H9 (cell line): ENCODE measurements at places on chromosomes 4 and X.

GRCh38 chr4:38614231-38614630, 49.8 kb upstream of the KLF3 start:
- H3K27ac ChIP-seq: no peak overlapping the region
- no peak overlapping the region for H3K4me3 ChIP-seq
- H3K36me3 ChIP-seq: no peaks in the 10 kb centered on the region
- no peaks in the 10 kb centered on the region; the same call in 1 of the 2 replicates for H3K4me1 ChIP-seq
- DNase-seq: no peak

GRCh38 chr4:132493476-132493875, 655.6 kb upstream of the PCDH10 start:
- DNase-seq: no peak
- H3K27ac ChIP-seq: no peak overlapping the region
- no peaks in the 10 kb centered on the region for H3K27me3 ChIP-seq
- H3K36me3 ChIP-seq: peaks cover 25% of the 10 kb centered on the region
- H3K4me1 ChIP-seq: peaks cover 7% of the 10 kb centered on the region; the same call in 1 of the 2 replicates
- H3K4me3 ChIP-seq: no peak overlapping the region

GRCh38 chr4:76300012-76300411, 6.5 kb upstream of the STBD1 start:
- H3K4me1 ChIP-seq: no peaks in the 10 kb centered on the region
- DNase-seq: no peak
- H3K27me3 ChIP-seq: no peaks in the 10 kb centered on the region; the same call in 1 of the 2 replicates
- H3K36me3 ChIP-seq: peaks cover 4% of the 10 kb centered on the region; the same call in 2 of the 3 replicates

GRCh38 chr4:88661739-88662138, 35.9 kb downstream of the NAP1L5 start:
- H3K4me1 ChIP-seq: no peaks in the 10 kb centered on the region
- H3K27me3 ChIP-seq: no peaks in the 10 kb centered on the region
- no peak for DNase-seq
- no peaks in the 10 kb centered on the region for H3K36me3 ChIP-seq

- DNase-seq: no peak
- H3K27me3 ChIP-seq: no peaks in the 10 kb centered on the region
- H3K36me3 ChIP-seq: no peaks in the 10 kb centered on the region
- no peak overlapping the region for H3K27ac ChIP-seq
- H3K4me1 ChIP-seq: no peaks in the 10 kb centered on the region
These were observed 40.2 kb downstream of the ARHGAP10 start for GRCh38 chr4:147772056-147772455.

GRCh38 chrX:68703369-68703768, 55.9 kb downstream of the STARD8 start:
- no peaks in the 10 kb centered on the region; the same call in 1 of the 2 replicates for H3K4me1 ChIP-seq
- no peaks in the 10 kb centered on the region for H3K27me3 ChIP-seq
- H3K36me3 ChIP-seq: no peaks in the 10 kb centered on the region; the same call in 2 of the 3 replicates
- no peak overlapping the region for H3K4me3 ChIP-seq
- H3K27ac ChIP-seq: no peak overlapping the region

DNA sequence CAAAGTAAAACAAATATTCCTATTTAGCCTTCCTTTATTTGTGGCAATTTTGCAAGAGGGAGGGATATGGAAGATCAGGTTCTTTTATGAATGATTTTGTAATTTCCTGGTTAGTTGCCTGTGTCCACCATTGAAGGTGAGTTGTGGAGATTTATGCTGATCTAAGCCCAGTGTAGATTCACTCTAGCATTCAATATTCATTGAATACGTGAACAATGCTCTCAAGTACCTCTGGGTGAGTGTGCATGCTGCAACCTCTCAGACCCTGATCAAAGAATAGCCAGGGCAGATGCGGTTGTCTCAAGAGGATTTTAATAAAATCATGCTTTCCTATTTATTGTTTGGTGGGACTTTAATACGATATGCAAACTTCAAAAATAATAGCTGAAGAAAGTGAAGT, 628.4 kb downstream of the SPRY1 start:
- H3K27me3 ChIP-seq: no peaks in the 10 kb centered on the region
- no peaks in the 10 kb centered on the region; the same call in 1 of the 2 replicates for H3K4me1 ChIP-seq
- H3K36me3 ChIP-seq: no peaks in the 10 kb centered on the region
- no peak overlapping the region for H3K27ac ChIP-seq

DNA sequence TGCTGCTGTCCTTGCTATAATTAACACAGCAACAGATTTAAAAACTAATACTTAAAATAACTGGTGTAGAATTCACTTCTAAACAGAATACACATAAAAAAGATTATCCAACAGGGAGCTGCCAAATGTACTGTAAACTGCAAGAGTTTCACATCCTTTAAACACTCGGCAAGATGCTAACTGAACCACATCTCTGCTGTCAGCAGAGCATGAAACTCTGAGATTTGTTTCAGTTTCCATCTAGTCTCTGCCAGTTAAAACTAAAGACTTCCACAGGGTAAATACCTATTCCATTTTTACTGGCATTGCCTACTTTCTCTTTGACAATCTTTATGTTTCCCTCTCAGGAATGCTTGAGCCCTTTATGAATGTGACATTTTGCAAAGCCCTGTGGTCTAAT, 127.7 kb downstream of the SLC7A11 start:
- DNase-seq: no peak
- H3K27me3 ChIP-seq: no peaks in the 10 kb centered on the region
- H3K36me3 ChIP-seq: peaks cover 4% of the 10 kb centered on the region

DNA sequence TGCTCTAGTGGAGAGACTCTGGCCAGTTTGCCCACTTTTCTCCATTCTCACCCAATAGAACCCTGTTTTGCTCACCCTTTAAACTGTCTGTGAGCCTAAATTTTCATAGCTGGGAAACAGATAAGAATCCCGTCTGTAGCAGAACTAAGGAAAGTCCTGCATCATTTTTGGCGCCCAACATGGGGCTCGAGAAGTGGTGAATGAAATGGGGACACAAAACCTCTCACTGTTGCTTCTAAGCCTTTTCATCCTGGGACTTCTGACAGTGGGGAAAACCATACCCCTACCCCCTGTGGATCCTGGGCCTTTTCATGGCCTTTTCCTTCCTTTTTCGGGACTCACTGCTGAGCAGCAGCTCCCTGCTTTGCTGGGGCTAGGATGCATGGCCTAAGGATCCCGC, 189.9 kb downstream of the INPP4B start:
- no peaks in the 10 kb centered on the region for H3K4me1 ChIP-seq
- H3K36me3 ChIP-seq: peaks cover 14% of the 10 kb centered on the region
- no peak overlapping the region for H3K27ac ChIP-seq
- no peak overlapping the region for H3K4me3 ChIP-seq

DNA sequence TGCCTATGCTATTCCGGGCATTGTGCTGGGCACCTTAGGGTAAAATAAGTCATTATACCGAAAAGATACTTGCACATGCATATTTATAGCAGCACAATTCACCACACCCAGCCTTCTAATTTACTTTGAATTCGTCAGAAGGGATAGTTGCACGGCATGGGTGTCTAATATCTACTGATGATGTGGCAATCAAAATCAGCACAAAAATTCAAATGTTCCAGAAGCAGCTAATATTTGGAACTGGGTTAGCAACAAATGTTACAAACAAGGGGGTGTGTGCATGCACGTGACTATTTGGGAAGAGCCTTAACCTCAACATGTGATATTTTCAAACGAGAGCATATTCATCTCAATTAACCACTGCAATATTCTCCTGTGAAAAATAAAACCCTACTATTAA, 79.7 kb upstream of the PRSS48 start:
- peaks cover 4% of the 10 kb centered on the region; the same call in 1 of the 2 replicates for H3K36me3 ChIP-seq
- H3K27ac ChIP-seq: no peak overlapping the region
- H3K4me3 ChIP-seq: no peak overlapping the region
- H3K27me3 ChIP-seq: no peaks in the 10 kb centered on the region

DNA sequence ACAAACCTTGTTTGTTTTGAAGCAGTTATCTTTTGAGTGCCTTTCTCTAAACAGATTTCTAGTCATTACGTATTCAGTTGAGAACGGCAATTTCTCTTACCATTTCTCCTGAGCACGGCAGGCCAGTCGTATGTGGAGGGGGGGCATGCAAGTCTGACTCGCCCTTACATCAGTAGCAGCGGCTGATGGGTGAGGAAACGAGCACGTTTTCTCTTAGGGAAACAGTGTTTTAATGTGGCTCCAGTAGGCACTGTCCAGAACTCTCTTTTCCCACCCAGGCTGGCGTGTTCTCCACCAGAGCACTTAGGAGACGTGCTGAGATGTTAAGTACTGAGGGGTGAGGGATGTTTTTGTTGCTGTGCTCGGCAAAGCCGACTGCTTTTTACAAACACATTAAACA, 240.5 kb downstream of the STIM2 start:
- DNase-seq: no peak
- no peaks in the 10 kb centered on the region for H3K36me3 ChIP-seq
- peaks cover 8% of the 10 kb centered on the region for H3K4me1 ChIP-seq

DNA sequence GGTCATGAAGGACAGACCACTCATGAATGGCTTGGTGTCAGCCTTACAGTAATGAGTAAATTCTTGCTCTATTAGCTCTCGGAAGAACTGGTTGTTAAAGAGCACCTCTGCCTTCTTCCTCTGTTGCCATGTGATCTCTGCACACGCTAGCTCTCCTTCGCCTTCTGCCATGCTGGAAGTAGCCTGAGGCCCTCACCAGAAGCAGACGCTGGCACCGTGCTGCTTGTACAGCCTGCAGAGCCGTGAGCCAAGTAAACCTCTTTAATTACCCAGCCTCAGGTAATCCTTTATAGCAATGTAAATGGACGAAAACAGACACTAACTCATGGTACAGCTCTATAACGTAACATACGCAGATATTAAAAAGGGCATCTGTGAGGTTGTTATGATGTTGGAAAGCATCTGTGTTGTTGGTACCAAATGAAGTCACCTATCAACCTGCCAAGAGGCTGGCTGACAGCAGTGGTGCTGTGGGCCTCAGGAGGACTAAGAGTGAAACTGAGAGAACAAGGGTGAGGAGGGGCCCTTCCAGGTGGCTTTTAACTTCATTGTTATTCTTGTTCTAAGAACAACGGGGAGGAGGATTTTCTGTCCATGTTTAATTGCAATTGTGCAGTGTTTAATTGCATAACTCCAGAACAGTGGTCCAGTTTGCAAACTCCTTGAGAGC, 69.2 kb downstream of the CRMP1 start:
- no peaks in the 10 kb centered on the region for H3K27me3 ChIP-seq
- DNase-seq: no peak
- no peaks in the 10 kb centered on the region for H3K4me1 ChIP-seq
- H3K36me3 ChIP-seq: peaks cover 70% of the 10 kb centered on the region

DNA sequence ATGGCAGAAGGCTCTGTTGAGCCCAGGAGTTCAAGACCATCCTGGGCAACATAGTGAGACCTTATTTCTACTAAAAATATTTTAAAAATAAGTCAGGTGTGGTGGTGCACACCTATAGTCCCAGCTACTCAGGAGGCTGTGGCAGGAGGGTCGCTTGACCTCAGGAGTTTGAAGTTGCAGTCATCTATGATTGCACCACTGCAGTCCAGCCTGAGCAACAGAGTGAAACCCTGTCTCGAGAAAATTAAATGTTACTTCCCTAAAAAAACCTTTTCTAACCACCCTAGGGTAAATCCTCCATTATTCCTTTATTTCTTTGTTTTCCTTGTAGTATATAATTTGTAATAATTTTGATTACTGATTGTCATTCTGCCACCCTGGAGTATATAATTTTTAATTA, 7.9 kb downstream of the FAM200B start:
- peaks cover 28% of the 10 kb centered on the region for H3K36me3 ChIP-seq
- no peak overlapping the region for H3K27ac ChIP-seq
- H3K4me1 ChIP-seq: peaks cover 10% of the 10 kb centered on the region
- H3K27me3 ChIP-seq: no peaks in the 10 kb centered on the region

DNA sequence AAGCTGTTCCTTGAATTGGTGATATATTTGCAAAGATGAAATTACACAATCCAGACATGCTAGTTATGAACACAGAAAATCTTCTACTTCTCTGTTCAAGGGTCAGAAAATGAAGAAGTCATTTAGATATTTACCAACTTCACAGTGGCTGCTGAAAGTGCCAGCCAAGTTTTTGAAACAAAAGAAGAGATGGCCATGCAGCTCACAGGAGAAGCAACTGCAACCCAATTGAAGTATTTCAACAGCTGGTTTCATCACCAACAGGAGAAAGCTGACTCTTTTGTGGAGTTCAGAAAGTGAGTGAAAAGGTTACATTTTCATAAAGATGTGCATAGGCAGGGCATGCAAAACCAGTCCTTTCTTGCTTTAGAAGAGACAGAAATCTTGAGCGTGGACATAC, 70.1 kb upstream of the LSM6 start:
- H3K4me1 ChIP-seq: no peaks in the 10 kb centered on the region
- H3K27ac ChIP-seq: no peak overlapping the region
- no peak overlapping the region for H3K4me3 ChIP-seq
- DNase-seq: no peak

GRCh38 chr4:159416073-159416472, 313.2 kb downstream of the RAPGEF2 start:
- H3K4me3 ChIP-seq: no peak overlapping the region
- no peak overlapping the region for H3K27ac ChIP-seq
- H3K4me1 ChIP-seq: no peaks in the 10 kb centered on the region; the same call in 1 of the 2 replicates
- H3K27me3 ChIP-seq: no peaks in the 10 kb centered on the region
- peaks cover 23% of the 10 kb centered on the region for H3K36me3 ChIP-seq

DNA sequence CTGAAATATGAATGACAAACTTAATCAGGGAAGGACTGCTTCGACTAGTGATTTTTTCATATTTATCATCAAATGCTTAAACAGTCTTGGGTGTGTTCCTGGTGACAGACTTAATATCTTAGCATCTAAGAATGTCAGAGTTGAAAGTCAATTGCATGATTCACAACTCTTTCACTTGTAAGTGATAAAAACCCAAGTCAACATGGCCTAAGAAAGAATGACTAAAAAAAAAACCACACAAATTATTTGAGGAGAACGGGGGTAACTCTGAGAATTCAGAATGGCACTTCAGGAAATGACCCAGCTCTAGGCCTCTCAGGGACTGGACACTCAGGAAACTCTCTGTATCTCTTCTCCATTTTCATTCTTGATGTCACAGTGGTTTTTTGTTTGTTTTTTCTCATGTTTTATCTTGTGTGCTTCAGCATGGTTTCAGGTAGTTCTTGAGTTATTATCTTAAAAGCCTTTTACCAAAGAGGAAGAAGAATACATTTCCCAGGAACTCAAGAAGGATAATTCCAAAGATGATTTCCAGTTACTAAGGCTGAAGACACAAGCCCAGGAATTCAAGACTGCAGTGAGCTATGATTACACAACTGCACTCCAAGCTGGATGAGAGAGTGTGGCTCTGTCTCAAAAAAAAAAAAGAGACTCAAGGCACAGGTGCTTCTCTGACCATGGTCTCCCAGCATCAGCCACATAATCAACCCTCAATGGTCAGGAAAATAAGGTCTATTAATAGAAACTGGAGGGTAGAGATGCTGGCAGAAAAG, 1697.8 kb upstream of the IGFBP7 start:
- H3K4me3 ChIP-seq: no peak overlapping the region
- DNase-seq: no peak
- no peaks in the 10 kb centered on the region for H3K36me3 ChIP-seq
